ENCODE measurements at places on chromosomes 12 and 14.

GRCh38 chr12:53456654-53457366 lies 4.9 kb downstream of the PCBP2 start:
- no peak for DNase-seq

DNA sequence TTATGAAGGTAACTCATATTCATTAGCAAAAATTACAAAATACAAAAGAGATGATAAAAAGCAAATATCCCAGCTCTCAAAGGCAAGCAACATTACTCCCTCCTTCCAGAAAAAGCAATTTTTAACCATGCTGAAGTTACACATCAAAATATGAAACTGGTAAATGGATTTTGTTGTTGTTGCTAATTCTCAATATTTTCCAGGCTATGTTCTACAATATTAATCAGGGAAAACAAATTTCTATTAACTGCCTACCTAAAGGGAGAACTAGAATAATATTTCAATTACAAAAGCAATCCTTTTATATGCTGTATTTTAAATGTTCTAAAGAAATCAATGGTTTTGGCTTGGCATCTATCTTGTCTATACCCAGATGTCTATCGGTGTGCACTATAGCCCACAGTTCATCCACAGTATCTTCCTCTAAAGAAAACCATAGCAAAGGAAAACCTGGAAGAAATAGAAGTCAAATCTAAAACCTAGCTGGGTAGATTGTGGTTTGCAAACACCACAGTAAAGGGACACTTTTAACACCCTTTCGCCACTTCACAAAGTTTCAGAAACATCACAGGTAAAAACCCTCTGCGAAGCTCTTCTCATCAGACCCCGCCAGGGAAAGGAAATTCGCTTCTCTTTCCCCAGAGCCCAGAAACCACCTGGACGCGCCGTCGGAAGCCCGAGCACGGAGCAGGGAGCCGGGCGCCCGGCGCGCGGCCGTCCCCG lies 32.0 kb downstream of the TC2N start:
- no peak for DNase-seq

- no peak for DNase-seq
Observed at GRCh38 chr14:57212919-57213318, 55.8 kb downstream of the EXOC5 start.

- peak; percentile 59 for DNase-seq
Observed at GRCh38 chr12:2944401-2945047, 14.7 kb upstream of the TEAD4 start.

GRCh38 chr14:74562515-74563232 lies 49.4 kb downstream of the LTBP2 start:
- no peak for DNase-seq

- DNase-seq = no peak
Observed at GRCh38 chr12:120978296-120979219, at the start of gene HNF1A. HNF1A (plus strand) TSS chr12:120978543; CDS start chr12:120978769, 226 bp downstream.

GRCh38 chr12:46263140-46264016 lies 5.5 kb downstream of the SLC38A1 start:
- peak; percentile 27 for DNase-seq

DNA sequence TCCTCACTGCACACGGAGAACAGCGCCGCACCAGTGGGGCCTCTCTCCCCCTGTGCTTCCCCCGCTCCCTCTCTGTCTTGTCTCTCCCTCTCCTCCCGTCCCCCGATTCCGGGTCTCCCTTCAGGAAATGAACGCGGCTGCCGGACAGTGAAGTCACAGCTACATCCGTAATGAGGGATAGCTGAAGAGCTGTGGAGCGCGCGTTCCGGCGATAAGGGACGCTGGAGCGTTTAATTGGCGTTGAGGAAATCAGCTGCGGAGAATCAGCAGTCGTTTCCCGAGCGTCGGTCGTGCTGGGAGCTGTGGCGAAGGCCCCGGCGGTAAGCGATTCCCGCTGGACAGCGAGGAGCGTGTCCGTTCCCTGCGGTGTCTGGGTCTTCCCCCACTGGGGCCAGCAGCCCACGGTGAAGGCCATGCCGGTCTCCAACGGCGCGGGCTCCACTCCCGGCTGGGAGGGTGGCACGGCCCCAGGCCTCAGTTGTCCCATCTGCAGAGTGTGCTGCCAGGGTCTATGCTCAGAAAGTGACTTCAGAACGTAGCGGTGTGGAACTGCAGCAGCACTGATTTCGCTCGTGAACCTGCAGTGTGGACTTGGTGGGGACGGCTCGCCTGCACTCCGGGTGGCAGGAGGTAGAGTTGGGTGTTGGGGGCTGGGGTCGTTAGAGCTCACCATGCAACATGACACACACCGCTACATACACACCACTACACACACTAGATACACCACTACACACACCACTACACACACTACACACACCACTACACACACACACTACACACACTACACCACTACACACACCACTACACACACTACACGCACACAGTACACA lies 10.9 kb downstream of the NOC4L start:
- no peak for DNase-seq

GRCh38 chr12:80374615-80375014 lies 69.4 kb upstream of the PTPRQ start:
- DNase-seq = no peak

GRCh38 chr14:33435911-33436689 lies 497.4 kb downstream of the NPAS3 start:
- DNase-seq = no peak

GRCh38 chr12:62827042-62827441 lies 107.9 kb downstream of the PPM1H start:
- DNase-seq = no peak

- no peak for DNase-seq
Observed at GRCh38 chr14:29810064-29810463, 117.6 kb downstream of the PRKD1 start.

- DNase-seq = no peak
Observed at GRCh38 chr14:85056267-85056666, 473.7 kb upstream of the FLRT2 start.

GRCh38 chr14:86035882-86036281 lies 505.9 kb downstream of the FLRT2 start:
- no peak for DNase-seq

DNA sequence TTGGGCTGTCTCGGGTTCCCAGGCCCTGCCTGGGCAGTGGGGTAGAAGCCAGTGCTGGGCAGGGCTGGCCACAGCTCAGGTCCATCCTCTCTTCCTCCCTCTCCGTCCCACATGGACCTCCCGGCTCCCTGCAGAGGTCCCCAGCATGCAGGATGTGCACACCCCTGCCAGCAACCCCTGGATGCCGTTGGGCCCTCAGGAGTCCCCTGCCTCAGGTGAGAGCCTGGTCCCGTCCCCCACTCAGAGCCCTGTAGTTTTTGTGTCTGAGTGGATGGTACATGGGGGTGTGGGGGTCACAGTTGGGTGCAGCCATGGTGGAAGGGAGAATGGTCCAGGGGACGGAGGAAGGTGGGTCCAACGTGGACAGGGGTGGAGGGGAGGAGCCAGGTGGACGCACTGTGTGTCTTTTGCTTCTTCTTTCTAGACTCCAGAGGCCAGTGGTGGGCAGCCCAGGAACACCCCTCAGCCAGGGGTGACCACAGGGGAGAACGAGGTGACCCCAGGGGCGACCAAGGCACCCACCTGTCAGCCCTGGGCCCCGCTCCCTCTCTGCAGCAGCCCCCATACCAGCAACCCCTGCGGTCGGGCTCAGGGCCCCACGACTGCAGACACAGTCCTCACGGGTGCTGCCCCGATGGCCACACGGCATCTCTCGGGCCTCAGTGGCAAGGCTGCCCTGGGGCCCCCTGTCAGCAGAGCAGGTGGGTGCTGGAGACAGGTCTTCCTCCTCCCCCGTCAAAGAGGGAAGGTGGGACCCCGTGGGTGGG lies 21.7 kb downstream of the PAPLN start:
- DNase-seq = no peak

DNA sequence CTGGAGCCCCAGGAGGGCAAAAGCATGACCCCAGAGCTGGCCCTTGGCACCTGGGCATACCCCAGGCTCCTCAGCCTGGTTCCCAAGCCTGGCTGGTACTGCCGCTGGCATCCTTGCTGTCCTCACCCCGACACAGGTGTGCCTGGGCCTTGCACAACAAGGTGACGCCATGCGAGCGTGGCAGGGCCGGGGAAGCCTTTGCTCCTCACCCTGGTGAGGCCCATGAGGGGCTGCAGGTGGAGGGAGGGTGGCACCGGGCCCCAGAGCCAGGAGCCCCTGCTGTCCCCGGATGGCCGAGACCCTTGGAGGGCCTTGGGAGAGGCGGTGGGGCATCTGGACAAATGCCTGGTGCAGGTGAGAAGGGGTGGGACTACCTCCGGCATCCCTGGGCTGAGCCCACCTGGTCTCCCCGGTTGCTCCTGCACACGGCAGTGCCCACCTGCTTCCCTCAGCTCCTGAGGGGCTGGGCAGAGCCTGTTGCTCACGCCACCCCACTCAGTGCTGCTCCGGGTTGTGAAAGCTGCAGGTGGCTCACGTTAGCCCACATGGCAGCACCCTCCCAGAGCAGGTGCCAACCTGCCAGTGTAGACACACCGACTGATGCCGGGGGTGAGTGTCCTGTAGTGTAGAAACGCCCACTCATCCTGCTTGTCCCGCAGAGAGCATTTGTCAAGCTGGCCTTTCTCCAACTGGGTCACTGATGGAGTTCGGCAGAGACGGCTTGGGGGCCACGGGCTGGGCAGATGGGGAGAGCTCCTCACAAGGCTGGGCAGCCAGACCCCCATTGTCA lies 24.6 kb upstream of the KIF26A start:
- no peak for DNase-seq

All from right kidney (tissue), 9 donors.